ENCODE measurements at places on chromosomes 3 and 15. TPM values are rescaled to one million over a fixed set of nuclear protein-coding genes. Genes with fewer than 3 reads are reported as not detected.

Gene LRRC57
- 38.5 TPM for total RNA-seq

Gene CFAP161
- 0.39 TPM for total RNA-seq

Gene TMEM212
- total RNA-seq = not detected

Gene ACP3
- total RNA-seq = not detected

Gene CGGBP1
- total RNA-seq = 57.1 TPM

Gene FEM1B
- total RNA-seq = 69.6 TPM

Gene CSPG5
- 0.76 TPM for total RNA-seq

DNA sequence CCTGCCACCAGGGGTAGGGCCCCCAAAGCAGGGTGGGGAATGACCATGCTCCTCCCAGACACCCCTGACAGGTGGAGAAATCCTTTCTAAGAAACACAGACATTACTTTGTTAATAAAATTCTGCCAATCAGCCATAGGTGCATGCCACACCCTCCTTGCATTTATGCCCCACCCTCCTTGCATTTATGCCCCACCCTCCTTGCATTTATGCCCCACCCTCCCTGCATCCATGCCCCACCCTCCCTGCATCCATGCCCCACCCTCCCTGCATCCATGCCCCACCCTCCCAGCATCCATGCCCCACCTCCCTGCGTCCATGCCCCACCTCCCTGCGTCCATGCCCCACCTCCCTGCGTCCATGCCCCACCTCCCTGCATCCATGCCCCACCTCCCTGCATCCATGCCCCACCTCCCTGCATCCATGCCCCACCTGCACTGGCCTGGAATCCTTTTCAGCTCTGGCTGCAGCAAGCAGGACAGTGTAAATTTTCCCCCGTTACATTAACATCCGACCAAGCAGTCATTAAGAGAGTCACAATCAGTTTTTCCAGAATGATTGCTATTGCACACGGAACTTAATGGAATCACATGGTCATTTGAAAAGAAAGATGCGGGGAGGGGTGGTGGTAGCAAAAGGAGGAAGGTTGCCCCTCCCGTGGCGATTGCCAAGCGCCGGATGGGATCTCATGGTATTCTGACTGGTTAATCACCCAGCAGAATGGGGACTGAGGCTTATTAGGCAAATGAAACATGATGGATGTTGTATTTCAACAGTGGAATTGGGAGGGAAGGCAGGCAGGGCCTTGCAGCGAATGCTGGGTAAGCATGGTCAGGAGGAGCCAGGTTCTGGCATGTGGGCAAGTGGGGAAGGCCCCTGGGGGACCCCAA, 91.2 kb downstream of the TLE3 start:
- DNase-seq = no peak
- no peaks in the 10 kb centered on the region for H3K36me3 ChIP-seq
- H3K27me3 ChIP-seq = no peaks in the 10 kb centered on the region
- peak overlapping the region; percentile 23 for H3K27ac ChIP-seq
- H3K4me1 ChIP-seq = peaks cover 9% of the 10 kb centered on the region
- H3K4me3 ChIP-seq = no peak overlapping the region

DNA sequence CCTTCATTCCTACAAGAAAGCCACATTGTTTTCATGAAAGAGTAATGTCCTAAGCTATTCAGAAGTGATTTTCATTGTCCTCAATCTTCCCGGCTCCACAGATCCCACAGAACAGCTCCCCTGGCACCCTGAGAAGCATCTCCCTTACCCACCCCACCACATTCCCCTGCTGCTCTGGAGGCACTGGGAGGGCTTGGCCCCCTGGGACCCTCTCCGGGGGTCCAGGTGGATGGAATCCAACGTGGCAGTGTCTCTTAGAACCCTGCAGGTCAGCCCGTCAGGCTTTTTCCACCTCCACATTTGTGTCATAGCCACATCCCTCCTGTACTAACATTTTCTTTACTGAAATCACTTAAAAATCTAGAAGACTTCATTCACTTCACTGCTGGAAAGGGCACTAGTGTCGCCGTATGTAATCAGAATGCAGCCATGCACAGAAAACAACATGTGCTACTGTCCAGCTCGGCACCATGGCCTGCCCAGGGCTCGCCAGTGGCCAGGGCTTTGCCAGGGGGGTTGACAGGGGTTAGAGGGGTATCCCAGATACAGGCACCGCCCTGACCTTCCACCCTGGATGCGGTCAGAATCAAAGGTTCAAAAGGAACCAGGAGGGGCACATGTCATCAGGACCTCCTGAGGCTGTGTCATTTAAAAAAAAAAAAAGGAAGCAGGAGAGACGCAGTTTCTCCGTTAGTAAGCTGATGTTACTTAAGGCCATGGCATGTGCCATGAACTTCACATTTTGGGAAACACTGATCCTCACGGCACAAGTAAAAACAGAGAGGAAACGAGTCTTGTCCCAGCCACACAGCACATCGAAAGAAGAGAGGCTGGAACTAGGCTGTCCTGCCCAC, 106.3 kb downstream of the LSM3 start:
- no peaks in the 10 kb centered on the region for H3K36me3 ChIP-seq
- H3K27ac ChIP-seq = peak overlapping the region; percentile 72
- no peak for DNase-seq
- H3K4me1 ChIP-seq = peaks cover 41% of the 10 kb centered on the region

DNA sequence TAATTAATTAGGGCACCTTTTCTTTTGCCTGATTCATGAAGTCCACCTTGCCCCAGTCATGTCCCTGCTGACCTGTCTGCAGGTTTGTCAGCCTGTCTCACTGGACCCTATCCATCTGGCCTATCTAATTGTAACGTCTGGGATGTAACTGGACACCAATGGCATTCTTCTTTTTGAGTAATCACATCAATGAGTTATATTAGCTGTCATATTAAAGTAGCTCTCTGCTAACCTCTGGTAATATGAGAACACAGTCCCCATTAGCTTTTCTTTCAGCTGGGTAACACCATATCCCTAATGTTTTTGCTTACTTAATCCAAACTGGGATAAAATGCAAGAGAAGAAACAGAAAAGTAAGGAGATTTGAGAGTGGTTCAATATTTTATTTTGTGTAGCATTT, 166.2 kb upstream of the VEPH1 start:
- H3K4me3 ChIP-seq = no peak overlapping the region
- no peak for DNase-seq
- H3K36me3 ChIP-seq = no peaks in the 10 kb centered on the region
- peak overlapping the region; percentile 18 for H3K27ac ChIP-seq

DNA sequence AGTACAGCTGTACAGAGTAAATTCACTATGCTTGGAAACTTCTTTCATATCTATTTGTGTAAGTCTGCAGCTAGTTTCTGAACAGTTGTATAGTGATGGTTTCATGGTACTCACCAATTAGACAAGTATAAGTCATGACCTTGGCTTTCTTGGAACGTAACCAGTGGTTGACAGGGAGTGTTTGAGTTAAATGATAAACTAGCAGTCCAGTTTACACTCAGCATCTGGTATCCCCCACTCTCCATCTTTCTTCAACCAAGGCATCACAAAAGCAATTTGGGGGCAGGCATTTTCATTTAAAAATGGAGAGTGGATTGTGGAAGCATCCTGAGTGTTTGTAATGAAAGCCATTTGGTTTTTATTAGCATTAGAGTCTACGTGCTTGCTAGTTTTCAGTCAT, 26.0 kb downstream of the MME start:
- H3K27ac ChIP-seq = no peak overlapping the region
- H3K36me3 ChIP-seq = no peaks in the 10 kb centered on the region
- no peak overlapping the region for H3K4me3 ChIP-seq
- H3K4me1 ChIP-seq = peaks cover 22% of the 10 kb centered on the region
- DNase-seq = no peak

DNA sequence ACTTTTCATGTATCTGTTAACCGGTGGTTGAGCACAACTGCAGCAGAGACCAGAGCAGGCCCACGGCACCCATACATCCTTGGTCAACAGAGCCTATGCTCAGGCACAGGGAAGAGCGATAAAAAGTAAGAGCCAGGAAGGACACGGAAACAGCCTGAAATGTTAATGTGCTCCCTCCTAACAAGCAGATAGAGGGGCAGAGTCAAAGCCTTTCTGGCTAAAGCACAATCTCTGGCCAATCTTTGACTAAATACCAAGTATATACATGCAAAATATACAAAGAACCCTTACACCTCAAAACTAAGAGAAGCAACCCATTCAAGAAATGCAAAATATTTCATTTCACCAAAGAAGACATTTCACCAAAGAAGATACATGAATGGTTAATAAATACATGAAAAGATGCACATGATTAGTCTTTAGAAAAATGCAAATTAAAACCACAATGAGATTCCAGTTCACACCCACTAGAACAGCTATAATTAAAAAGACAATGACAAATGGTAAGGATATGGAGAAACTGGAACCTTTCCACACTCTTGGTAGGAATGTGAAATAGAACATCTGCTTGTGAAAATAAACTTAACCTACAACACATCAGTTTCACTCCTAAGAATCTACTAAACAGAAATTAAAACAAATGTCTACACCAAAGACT, 88.0 kb downstream of the OSBPL10 start:
- H3K27me3 ChIP-seq = no peaks in the 10 kb centered on the region
- no peaks in the 10 kb centered on the region for H3K36me3 ChIP-seq
- DNase-seq = no peak
- no peaks in the 10 kb centered on the region for H3K4me1 ChIP-seq
- H3K27ac ChIP-seq = no peak overlapping the region

DNA sequence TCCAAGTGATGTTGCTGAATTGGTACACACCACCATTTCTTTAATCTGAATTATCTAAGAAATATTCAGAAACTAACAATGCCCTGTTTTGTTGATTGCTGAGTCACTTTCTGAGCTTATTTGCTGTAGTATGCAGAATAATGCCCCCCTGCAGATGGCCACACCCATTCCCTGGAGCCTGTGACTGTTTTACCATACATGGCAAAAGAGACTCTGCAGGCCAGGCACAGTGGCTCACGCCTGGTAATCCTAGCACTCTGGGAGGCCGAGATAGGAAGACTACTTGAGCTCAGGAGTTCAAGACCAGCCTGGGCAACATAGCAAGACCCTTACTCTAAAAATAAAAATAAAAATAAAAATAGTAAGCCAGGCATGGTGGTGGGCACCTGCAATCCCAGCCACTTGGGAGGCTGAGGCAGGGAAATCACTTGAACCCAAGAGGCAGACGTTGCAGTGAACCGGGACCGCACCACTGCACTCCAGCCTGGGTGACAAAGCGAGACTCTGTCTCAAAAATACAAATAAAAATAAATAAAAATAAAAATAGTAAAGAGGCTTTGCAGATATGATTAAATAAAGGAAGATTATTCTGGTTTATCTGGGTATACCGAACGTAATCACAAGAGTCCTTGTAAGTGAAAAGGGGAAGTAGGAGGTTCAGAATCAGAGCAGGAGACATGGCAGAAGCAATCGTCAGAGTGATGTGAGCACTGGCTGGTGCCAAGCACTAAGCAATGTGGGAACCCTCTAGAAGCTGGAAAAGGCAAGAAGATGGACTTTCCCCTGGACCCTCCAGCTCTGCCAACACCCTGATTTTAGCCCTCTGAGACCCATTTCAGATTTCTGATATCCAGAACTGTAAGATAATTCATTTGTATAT, 19.0 kb downstream of the PCYT1A start:
- no peak overlapping the region for H3K27ac ChIP-seq
- H3K4me1 ChIP-seq = no peaks in the 10 kb centered on the region
- no peak overlapping the region for H3K4me3 ChIP-seq
- no peak for DNase-seq
- H3K27me3 ChIP-seq = no peaks in the 10 kb centered on the region

- H3K27ac ChIP-seq = no peak overlapping the region
- no peaks in the 10 kb centered on the region for H3K4me1 ChIP-seq
- H3K36me3 ChIP-seq = no peaks in the 10 kb centered on the region
- H3K4me3 ChIP-seq = no peak overlapping the region
Observed at GRCh38 chr3:11901286-11901875, 54.7 kb upstream of the TAMM41 start.

- H3K4me1 ChIP-seq = peaks cover 3% of the 10 kb centered on the region
- DNase-seq = peak; percentile 52
- H3K27ac ChIP-seq = no peak overlapping the region
- peaks cover 2% of the 10 kb centered on the region for H3K27me3 ChIP-seq
- H3K4me3 ChIP-seq = no peak overlapping the region
- H3K36me3 ChIP-seq = no peaks in the 10 kb centered on the region
Observed at GRCh38 chr15:38414357-38414756, 39.6 kb upstream of the FAM98B start.

- DNase-seq = peak; percentile 35
- H3K36me3 ChIP-seq = no peaks in the 10 kb centered on the region
- no peak overlapping the region for H3K4me3 ChIP-seq
- H3K27me3 ChIP-seq = peaks cover 14% of the 10 kb centered on the region
Observed at GRCh38 chr3:124492824-124493223, 237.4 kb upstream of the UMPS start.

DNA sequence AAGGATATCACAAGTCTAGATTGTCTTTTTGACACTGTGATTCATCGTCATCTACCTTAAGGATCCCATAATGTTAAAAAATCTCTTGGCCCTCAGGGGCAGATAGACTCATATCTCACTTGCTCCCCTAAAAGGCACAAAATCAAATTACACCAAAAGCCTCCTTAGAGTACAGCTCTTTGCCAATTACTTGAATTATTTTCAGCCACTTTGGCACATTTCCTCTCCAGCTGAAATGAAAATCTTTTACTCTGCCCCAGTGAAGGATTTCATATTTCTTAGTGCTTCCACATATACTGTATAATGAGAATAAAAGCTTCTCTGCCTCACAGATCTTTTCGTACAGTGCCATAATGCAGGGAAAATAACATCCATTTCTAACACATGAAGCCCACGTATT, 190.7 kb upstream of the GBE1 start:
- H3K4me1 ChIP-seq = no peaks in the 10 kb centered on the region
- no peak overlapping the region for H3K4me3 ChIP-seq
- no peaks in the 10 kb centered on the region for H3K27me3 ChIP-seq
- H3K36me3 ChIP-seq = no peaks in the 10 kb centered on the region

GRCh38 chr3:7630925-7631324, 770.0 kb downstream of the GRM7 start:
- H3K27ac ChIP-seq = no peak overlapping the region
- no peaks in the 10 kb centered on the region for H3K27me3 ChIP-seq
- H3K4me3 ChIP-seq = no peak overlapping the region
- peak; percentile 15 for DNase-seq

Data from glutamatergic neuron (in vitro differentiated cells).